ENCODE measurements at places on chromosomes 2 and 18.

GRCh38 chr18:69220529-69220928 is 180.2 kb upstream of the DOK6 start:
- no peak for DNase-seq

DNA sequence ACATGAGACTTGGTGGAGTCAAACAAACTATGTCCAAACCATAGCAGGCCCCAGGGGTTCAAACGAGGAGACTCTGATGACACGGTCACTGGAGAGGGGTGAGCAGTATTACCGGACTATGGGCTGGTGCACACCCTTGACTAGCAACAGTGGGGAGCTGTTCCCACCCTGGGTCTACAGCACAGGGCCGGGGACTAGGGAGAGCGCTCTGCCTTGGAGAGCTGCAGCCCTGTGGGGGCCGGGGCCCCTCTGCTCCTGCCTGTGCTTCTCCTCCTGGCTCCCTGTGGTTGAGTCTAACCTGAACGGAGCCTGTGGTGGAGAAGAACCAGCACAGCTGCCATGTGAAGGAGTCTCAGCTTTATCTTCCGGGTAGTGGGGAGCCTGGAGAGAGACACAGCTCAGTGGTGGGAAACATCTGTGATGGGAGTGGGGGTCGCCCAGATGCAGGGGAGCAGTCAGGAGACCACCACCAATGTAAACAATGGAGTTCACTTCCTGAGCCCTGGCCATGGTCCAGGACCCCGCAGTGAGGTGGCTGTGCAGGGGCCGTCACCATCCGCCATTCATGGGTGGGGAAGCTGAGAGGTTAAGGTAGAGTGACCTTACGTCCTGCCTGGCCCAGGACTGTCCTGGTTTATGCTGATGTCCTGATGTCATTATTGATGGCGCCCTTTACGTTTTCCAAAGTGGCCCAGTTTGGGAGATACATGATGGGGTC is 195.7 kb upstream of the TWIST2 start:
- DNase-seq = no peak

DNA sequence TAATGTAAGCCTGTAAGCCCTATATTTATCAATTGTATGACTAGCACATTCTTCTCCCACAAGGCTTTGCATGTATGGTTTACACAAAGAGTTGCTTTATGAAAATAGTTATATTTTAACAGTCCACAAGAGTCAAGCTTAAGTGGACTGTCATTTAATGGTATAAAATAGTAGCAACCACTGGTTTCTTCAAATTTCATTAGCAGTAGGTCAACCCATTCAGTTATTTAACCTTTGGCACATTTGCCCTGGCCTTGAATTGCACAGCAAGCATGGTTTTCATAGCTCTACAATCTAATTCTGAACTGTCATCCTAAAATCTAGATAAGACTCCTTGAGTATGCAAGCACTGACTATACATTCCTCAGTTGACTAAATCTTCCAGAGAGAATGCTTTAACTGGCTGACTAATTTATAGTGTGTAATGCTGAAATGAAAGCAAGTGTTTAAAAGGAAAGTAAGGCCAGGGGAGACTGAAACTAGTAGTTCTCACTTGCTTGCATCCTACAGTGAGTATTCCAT is 1.8 kb downstream of the DPP4 start:
- DNase-seq = peak; percentile 65

GRCh38 chr18:75456199-75456631 is 28.7 kb upstream of the SMIM21 start:
- DNase-seq = no peak

DNA sequence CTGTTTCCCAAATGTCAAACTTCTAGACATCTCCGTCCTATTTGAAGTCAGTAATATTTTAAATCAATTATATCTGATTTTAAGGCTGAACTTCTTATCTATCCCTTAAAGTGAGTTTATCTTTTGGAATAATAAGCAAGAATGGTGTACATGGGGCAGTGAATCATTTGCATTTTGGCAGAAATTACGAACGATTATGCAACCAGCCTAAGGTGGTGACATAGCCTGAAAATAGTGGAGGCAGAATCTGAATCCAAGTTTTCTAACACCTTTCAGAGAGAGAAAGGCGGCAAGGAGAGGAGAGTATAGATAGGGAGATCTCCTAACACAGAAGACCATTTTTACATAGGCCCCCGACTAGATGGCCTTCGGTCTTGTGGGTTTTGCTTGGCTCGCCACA is 10.7 kb downstream of the ZBTB14 start:
- no peak for DNase-seq

- DNase-seq = no peak
These were observed 458.4 kb downstream of the THSD7B start for GRCh38 chr2:137223722-137224121.

DNA sequence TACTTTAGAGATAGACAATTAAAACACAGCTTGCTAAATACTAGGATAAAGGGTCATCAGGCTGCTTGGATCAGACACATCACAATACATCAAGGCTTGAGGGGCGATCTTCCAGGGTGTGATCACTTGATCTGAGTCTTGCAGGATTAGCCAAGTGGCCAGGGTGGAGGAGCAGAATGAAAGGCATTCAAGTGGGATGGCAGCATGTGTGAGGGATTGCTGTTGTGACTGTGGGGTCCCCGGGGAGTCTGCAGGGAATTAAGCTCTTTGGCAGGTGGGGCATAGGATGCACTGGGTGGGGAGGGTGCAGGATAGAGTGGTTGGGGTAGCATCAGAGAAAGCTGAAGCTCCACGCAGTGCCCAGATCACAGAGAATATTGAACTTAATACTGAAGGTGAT is 58.0 kb upstream of the TMEM163 start:
- DNase-seq = no peak

DNA sequence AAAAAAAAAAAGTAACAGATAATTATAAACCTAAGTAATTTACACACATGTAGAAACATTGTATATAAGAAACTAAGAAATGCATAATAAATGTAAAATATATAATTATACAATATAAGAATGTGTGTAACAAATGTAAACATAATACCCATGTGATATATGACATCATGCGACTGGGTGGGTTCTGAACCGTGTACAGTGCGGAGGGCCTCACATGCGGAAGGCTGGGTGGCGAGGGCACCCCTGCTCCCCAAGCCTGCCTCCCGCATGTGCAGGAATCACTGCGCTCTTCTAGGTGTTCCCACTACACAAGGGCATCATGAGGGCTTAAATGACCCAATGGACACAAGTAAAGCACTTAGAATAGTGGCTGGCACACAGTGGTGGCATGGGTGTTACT is 2.0 kb downstream of the PTPN18 start:
- DNase-seq = no peak

DNA sequence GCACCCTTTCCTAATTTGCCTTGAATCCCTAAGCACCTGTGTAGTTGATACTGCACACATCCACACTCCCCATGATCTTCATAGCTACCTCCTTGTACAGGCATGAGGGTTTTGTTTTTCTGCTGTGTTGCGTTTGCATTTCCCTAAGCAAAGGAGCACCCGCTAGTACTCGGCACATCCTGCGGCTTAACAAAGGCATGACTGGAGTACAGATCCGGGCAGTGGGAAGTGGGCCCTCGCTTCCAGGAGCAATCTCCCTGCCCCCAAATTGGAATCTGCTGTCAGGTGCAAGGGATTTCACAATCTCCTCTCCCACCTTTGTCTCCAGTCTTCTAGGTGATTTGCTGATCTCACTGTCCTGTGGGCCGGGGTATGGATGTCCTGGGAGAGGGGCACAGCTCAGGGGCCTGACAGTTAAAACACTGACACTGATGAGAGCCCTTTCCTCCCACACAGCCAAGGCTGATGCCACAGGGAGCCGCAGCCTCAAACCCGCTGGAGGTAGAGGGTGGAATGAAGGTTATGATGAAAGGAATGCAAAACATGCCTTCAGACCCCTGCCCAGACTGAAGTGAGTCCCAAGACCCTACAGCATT is 98.7 kb upstream of the THOC1 start:
- DNase-seq = no peak

All from T-helper 1 cell (primary cell).